ENCODE measurements at places on chromosomes 12 and 14.

GRCh38 chr12:92255741-92256140 is 110.1 kb upstream of the BTG1 start:
- no peak for DNase-seq

GRCh38 chr12:49588721-49589516 is 16.5 kb downstream of the FAM186B start:
- no peak for DNase-seq

DNA sequence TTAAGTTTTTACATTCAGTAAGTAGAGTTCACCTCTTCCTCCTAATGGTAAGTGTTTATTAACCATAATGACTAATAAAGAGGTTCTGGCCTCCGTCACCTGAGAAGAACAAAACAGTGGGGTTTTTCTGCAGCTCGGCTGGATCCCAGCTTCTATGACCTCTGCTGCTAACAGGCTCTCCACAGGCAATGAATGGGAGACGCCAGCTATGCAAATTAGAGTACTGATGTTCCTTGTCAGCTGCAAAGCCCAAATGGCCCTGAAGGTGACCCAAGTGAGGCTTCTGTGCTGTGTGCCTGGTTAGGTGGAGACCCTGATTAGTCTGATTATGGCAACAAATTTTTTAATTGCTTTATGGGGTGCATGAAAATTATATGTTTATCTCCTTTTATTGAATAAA is 218.1 kb downstream of the APAF1 start:
- DNase-seq: no peak

DNA sequence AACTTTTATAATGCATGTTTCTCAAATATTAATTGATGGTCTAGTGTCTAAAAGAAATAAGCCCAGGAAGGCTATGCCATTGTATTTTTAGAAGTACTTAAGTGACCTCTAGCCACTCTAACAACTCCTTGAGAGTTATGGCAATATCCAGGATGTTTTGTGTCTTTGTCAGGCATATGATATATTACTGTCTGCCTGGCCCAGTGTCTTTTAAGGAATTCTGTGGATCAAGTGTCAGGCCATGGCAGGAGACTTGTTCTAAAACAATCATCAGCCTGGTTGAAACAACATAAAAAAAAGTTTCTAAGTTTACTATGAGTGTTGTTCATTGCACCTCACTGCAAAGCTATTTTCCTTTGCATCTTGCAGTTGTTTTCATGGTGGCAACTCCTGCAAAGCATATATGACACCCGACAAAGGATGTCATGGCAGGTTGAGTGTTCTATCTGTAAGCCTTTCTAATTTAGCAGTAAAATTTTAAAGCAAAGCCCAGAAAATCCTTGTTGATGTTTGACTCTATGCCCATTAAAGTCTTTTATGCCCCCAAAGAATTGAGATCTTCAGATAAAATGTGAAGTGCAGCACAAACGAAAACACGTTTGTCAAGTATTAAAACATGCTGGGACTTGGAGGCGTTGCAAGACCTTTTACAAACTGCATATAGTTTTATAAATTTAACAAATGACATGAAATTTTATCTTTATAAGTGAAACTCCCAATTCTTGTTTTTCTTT is 89.5 kb upstream of the SLC38A2 start:
- DNase-seq: no peak

GRCh38 chr12:13390918-13391317 is 194.4 kb downstream of the EMP1 start:
- no peak for DNase-seq

GRCh38 chr14:56754921-56755320 is 55.4 kb downstream of the OTX2 start:
- DNase-seq: no peak

DNA sequence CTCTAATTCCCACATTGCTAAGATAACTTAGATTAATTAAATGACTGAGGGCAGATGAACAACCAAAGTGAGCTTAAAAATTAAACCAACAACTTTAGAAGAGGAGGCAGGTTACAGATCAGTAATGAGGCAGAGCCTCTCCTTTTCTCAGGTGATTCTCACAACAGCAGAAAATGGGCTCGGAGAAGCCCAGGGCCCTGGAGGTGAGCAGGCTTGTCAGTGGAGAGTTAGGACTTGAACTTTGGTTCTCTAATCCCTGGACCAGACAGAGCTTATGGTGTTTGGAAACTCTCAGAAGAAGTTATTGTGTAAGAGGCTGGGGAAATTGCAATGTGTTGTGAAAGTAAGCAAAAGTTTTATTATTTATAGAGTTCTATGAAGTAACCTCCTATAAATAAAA is 2.8 kb downstream of the TRHDE start:
- DNase-seq: no peak

- DNase-seq: no peak
Measured at GRCh38 chr12:104643093-104643818, 186.5 kb downstream of the CHST11 start.

- no peak for DNase-seq
Measured at GRCh38 chr12:46402451-46402850, 29.9 kb upstream of the SLC38A2 start.

DNA sequence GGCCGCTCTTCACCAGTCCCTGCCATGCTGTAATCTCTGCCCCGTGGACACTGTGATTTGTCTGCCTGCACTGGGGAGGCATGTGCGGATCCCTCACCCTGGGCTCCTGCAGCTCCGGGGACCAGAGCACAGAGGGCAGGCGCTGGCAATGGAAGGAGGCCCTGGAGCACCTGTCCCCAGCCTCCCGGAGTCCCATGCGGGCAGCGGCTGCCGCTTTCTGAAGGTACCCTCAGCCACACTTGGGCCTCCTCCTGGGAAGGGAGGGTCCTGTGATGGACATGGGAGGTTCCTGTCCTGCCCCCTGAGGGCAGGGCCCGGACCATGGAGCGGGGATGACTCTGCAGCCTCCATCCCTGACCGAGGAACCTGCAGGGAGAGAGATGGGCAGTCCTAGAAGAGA is 297.4 kb upstream of the SFSWAP start:
- DNase-seq: no peak

GRCh38 chr12:123387508-123388176 is 3.7 kb downstream of the KMT5A start:
- DNase-seq: no peak

DNA sequence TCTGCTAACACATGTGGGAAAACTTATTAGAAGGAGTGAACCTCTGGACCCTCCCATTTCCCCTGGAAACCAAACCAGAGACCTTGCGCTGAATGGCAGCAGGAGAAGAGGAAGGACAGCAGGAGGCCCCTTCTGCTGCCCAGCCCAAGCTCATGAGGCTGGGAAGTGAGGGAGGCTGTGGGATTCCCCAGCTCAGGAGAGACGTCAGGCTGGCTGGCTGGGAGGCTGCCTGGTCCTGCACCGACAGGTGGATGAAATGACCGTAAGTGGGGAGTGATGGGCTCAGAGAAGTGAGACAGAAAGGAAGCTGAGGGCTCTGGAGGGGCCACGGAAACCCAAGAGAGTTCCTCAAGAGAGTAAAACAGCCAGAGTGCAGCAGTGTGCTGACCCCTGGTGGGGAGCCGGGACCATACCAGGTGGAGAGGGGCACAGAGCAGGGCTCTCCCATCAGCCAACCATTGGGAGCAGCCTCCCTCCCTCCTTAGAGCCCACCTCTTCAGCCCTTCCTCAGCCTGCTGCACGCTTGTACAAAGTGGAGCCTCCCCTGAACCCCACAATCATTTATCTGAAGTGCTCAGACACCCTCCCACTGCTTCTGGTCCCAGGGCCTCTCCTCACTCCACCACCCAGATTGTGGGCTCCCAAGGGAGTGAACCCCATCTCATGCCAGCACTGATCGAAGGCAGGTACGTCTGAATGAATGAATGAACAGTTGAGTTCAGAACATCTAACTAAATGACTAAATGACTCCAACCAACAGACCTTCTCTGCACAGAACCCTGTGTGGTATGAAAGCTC is 14.0 kb downstream of the TAMALIN start:
- DNase-seq: no peak

DNA sequence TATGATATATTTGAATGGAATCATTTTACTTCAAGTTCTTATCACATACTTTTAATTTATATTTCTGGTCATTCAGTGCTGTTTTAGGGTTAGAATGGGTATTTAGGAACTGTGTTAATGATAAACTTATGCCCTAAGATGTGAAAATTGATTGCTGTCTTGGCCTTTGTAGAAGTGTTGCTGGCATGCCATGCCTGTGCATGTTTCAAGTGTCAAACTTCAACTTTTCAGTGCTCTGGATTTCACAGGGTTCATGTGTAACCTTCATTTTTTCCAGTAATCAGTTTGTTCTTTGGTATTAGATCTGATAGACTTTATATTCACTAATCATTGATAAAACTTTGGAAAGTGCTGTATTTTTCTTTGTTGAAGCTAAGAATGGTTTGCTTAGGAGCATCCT is 36.6 kb downstream of the YLPM1 start:
- DNase-seq: no peak

DNA sequence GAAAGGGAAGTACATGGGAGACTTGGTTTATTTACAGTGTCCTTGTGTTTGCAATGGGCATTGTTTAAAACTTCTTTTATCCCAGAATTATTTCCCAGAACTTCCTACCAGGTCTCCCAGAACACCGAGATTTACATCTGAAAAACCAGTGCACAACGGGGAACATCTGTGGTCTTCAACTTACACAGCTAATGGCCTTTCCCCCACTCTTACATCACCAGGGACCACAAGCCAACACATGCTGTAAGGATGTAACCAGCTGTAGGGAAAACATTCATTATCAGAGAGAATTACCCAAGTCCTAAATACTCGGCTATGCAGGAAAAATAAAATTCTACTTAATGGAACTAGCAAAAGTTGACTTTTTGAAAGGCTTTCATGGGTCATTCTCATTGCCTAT is 267.6 kb downstream of the DUSP6 start:
- DNase-seq: no peak

GRCh38 chr12:121539908-121540307 is 40.9 kb downstream of the KDM2B start:
- no peak for DNase-seq

GRCh38 chr12:82981150-82981549 is 294.4 kb downstream of the TMTC2 start:
- DNase-seq: no peak

GRCh38 chr12:110733900-110734299 is 8.8 kb downstream of the PPP1CC start:
- no peak for DNase-seq

DNA sequence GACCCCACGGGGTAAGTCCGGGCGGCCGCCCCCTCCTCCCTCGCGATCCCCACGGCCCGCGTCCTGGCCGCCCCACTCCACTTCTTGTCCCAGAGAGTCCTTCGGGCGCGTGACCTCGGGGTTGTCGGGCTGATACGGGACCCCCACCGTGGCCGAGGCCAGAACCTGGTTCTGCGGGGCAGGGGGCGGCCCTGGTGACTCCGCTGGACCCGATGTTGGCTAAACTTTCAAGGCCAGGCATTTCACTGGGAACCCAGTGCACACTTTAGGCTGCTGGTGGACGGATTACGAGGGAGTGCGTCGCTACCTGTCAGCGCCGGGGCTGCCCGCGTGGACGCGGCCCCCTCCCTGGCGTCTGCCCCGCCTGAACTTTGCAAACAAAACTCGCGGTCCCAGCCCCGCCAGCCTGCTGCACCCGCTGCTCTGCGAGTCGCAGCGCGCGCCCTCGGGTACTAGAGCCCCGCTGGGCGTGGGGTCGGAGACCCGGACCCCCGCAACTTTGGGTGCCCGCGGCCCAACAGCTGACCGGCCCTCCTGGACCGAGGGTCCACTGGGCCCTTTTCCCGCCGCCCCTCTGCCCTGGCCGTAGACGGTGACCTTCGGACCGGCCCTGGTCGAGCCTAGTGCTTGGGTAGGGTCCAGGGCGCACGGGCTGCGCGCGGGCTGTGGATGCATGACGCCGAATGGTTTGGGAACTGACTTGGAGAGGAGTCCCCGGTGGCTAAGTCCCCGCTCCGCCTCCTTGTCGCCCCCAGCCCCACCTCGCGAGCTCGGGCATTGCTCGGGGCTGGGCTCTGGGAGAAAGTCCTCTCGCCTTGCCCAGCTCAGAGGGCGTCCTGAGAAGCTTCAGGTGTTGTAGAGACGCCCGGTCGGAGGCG is 624 bp downstream of the RIN3 start:
- no peak for DNase-seq

DNA sequence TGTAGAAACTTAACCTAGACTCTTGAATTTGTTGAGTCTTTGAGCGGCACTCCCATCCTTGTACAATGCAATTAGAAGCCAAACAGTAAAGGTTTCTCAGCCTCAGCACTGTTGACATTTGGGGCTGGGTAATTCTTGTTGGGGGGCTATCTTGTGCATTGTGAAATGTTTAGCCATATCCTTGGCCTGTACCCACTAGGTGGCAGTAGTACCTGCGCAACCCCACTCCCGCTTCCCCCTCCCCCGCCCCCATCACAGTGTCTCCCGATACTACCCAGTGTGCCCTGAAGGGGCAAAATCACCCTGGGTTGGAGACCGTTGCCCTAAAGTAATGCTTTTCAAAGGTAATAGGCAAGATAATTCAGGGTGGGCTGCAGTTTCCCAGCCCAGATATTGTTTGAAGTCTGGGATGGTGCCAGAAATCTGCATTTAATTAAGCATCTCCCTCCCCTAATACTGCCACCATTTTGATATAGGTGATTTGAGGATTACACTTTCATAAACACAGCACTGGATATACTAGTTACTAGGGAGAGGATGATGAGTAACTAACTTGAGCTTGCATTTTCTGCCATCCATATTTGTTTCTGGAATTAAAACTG is 1.8 kb downstream of the COX6A1 start:
- DNase-seq: no peak

- no peak for DNase-seq
Measured at GRCh38 chr12:48086327-48086726, 19.6 kb downstream of the SENP1 start.

GRCh38 chr12:12016284-12017100 is 54.2 kb upstream of the BCL2L14 start:
- no peak for DNase-seq

GRCh38 chr14:90060312-90060964 is 1.4 kb upstream of the KCNK13 start:
- DNase-seq: peak; percentile 39

GRCh38 chr14:56172571-56172971 is 54.4 kb downstream of the PELI2 start:
- no peak for DNase-seq

DNA sequence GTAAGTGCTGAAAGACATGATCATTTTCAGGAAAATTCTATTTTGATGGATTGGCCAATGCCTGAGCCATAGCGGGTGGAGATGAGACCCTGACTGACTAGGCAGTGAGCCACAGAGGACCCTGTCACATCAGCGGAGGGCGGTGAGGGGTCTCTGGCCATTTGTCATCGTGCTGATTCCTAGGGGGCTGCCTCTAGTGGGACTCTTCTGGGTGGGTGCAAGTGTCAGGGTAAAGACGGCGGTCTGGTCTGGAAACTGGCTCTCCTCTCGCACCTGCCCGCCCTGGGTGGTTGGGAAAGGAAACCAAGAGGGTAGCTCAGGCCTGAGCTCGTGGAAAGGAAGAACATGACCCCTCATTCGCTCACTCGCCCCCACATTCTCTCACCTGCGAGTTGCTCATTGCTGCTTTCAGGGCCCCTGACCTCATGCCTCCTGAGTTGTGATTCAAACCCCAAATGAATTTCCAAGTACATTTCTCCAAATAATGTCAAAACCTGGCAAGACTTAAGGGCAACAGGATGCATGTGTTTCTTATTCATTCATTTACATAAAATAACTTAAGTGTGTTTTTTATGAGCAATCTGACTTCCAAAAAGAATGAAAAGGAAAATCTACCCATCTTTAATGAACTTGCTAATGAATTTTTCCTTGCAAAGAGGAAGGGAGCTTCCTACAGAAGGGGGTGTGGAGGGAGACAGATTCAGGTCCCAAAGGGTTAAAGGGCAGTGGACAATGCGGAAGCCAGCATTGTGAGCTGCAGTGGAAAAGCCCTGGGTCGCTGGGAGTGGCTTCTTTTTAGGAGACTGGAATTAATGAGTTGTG is 12.8 kb downstream of the MEG3 start:
- DNase-seq: no peak

Data from occipital lobe (tissue), 3 donors.